ENCODE measurements at places on chromosomes 4 and X.

DNA sequence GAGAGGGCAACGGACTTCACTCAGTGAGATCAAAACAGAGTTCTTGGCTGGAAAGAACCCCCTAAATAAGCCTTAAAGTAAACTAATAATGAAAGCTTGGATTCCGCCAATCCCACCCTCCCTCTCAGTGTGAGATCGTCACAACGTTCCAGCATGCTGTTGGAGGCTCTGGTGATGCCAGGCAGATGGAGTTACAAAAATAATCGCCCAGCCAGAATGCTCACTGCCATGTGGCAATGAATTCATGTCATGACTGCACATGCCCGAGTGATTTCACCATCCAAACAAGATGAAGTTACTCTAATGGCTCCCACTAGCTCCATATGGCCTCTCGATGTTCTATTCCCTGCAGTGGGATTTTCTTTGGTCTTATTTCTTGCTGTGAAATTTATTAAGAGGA, 248.0 kb downstream of the SPATA18 start:
- DNase-seq, result no peak

- DNase-seq, result no peak
Observed at GRCh38 chr4:54493862-54494261, 163.9 kb upstream of the KIT start.

DNA sequence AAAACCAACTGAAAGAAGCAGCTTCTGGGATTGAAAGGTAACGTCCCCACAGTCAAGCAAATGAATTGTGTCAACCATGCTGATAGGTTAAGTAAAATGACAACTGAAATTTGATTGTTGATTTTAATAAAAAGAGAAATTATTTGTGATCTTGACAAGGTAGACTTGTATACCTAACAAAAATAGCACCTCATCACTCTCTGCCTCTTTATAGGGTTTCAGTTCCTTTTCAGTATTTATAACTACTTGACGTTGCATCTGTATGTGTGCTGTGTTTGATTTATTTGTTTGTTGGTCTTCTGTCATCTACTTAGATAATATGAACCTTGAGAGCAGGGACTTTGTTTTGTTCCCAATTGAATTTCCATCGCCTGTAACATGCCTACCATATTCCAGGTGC, 7.9 kb upstream of the PPP3CA start:
- DNase-seq, result no peak

- DNase-seq, result no peak
Observed at GRCh38 chrX:78687586-78687985, 28.5 kb upstream of the RTL3 start.

DNA sequence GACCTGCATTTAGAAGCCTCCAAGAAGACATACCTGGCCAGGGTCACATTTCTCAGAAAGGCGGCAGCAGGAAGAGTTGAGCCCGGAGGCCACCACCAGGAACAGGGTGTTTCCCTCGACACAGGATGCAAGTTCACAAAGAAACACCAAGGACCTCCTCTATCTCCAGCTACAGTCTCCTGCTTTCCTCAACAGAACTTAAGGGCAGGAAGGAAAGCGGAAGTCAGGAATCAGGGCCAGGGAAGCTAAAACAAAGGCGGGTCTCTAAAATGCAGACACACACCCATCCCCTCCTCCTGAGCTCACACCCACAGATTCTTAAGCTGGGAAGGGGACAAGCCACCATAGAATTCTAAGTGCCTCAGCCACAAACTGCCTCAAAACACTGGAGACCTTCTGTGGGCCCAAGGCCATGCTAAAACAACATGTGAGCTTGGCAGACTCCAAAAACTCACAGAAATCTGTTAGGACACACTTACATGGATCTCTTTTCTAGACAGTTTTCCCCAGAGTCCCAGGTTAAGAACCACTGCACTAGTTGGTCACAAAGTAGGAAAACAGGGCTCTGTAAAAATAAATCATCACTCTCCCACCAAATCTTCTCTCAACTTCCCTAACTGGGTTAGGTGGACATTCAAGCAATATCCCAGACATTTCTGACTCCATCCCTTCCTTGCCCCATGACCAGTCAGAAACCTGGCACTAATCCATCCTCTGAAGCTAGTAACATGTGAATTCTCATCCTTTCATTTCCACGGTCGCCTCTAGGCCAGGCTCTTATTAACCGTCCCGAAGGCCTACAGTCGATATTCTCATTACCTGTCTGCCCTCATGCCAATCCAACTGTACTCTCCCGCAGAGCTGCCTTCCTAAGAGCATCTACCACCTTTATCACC, 163.2 kb downstream of the APBB2 start:
- no peak for DNase-seq

DNA sequence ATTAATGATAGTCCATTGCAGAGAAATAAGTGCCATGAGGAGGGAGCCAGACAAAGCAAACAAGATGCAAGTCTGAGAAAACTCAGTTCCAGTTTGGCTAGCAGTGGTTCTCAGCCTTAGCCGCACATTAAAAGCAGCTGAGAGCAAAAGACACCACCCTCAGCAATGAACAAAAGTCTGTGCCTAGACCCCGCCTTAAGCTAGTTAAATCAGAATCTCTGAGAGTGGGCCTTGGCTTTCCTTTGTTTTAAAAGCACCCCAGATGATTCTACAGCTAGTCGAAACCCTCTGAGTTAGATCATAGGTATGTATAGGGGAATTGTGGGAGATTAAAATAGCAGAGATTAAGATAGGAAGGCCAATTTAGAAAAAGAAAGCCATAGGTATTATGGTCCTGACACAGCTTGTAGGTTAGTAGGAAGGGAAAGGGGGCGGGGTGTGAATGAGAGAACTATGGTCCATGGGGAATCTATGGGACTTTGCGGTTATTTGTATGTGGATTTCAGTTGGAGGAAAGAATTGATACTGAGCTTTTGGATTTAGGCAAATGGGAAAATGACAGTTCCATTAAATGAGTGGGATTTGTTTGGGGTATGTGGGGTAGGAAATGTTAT, 12.0 kb downstream of the SPRY1 start:
- DNase-seq, result no peak

- no peak for DNase-seq
Observed at GRCh38 chr4:136800248-136800647, 732.0 kb downstream of the PCDH18 start.

- no peak for DNase-seq
Observed at GRCh38 chrX:136030303-136031191, 45.3 kb downstream of the SLC9A6 start.

- no peak for DNase-seq
Observed at GRCh38 chr4:176875446-176875930, 82.8 kb upstream of the VEGFC start.

GRCh38 chr4:74327762-74328161, 19.5 kb downstream of the EPGN start:
- no peak for DNase-seq

DNA sequence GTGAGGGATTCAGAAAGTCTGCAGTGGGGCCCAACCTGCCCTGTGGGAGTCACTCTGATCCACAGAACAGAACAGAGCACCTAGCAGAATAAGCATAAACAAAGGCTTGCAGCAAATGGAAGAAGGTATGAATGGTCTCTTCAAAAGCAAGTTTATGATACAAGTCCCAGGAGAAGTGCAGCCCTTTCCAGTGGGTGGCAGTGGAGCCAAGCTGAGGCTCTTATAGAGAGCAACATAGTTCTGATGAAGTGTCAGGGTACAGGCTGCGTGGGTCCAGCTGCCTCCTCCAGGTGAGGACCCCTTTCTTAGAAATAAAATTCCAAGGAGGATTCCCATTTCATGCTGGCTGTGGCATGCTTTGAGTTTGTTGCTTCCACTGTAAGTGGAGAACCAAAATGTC, 88.8 kb upstream of the PAK3 start:
- no peak for DNase-seq

DNA sequence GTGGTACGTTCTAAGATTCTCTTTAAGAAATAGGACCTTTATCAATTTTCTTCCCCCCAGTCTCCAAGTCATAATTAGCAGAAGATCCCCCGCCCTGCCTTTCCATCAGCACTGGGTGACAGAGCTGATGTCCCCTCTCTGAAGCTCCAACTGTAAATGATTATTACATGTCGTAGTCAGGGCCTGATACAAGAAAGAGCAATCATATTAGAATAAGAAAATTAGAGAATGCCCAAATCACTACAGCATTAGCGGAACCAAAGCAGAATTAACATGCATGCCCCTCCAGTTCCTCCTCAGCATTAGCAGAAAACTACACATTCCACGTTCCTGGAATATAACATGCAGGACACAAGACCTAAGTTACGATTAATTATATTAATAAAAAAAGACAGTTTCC, 717 bp downstream of the GPM6B start:
- DNase-seq, result no peak

- DNase-seq, result peak; percentile 74
Observed at GRCh38 chrX:70452143-70452733, 7.6 kb downstream of the DLG3 start.

GRCh38 chr4:25103418-25103817, 56.8 kb downstream of the SEPSECS start:
- no peak for DNase-seq

DNA sequence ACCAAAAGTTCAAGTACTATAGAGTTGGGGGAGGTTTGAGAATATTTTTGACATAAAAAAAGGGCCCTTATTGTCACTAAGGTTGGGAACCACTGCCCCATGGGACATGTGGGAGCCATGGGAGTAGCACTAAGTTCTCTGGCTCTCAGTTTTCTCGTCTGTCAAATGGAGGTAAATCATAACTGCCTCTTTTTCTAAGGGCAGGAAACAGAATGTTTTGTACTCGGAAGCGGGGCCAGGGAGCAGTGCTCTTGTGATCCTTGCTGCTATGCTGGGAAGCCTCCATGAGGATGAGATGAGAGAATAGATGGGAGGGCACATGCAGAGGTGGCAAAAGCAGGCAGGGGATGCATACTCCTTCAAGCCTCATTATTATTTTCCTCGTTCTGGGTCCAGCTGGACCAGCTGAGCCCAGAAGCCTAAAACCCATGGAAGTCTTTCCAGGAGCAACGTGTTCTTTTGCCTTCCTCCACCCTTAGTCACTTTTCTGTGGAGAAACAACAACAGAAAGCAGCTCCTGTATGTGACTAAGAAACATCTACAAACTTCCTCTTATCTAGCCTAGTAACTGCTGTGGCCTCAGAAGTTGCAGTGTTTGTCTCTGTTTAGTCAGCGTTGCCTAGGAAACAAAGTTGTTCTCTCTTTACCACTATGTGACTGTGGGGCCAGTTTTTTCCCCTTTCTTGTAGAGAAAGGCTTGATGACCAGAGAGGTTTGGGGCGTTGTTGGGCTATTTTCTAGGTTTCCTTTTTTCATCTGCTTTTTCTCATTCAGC, 64.8 kb downstream of the TSC22D3 start:
- DNase-seq, result no peak

DNA sequence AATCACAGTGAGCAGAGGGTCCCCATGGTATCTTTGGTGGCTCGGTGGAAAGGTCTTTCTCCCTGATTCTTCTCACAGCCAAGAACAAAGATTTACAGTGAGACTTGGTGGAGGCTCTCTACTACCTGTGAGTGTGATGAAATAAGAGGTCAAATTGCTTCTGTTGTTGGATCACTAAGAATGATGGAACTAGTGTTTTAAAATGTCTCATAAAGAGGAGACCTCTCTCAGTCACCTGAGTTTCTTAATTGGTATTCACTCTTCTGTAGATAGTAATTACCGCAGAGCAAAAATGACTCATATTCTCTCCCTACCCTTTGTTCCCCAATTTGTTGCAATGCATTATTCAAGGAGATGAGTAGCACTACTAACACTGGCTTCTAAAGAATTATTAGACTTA, 100.9 kb upstream of the TBC1D9 start:
- no peak for DNase-seq
